ENCODE measurements at places on chromosomes 3 and 15.

- H3K27me3 ChIP-seq: no peaks in the 10 kb centered on the region
- H3K27ac ChIP-seq: no peak overlapping the region
These were observed 8.9 kb upstream of the MAP3K13 start for GRCh38 chr3:185353823-185354614.

GRCh38 chr3:140170612-140171011 lies 235.6 kb downstream of the CLSTN2 start:
- H3K36me3 ChIP-seq: no peaks in the 10 kb centered on the region
- no peak overlapping the region for H3K27ac ChIP-seq
- H3K27me3 ChIP-seq: no peaks in the 10 kb centered on the region
- DNase-seq: no peak
- no peaks in the 10 kb centered on the region for H3K4me1 ChIP-seq

GRCh38 chr3:194952841-194953241 lies 267.2 kb downstream of the FAM43A start:
- H3K4me1 ChIP-seq: no peaks in the 10 kb centered on the region
- DNase-seq: no peak
- H3K36me3 ChIP-seq: no peaks in the 10 kb centered on the region
- H3K27me3 ChIP-seq: no peaks in the 10 kb centered on the region
- H3K27ac ChIP-seq: no peak overlapping the region
- no peak overlapping the region for H3K4me3 ChIP-seq

DNA sequence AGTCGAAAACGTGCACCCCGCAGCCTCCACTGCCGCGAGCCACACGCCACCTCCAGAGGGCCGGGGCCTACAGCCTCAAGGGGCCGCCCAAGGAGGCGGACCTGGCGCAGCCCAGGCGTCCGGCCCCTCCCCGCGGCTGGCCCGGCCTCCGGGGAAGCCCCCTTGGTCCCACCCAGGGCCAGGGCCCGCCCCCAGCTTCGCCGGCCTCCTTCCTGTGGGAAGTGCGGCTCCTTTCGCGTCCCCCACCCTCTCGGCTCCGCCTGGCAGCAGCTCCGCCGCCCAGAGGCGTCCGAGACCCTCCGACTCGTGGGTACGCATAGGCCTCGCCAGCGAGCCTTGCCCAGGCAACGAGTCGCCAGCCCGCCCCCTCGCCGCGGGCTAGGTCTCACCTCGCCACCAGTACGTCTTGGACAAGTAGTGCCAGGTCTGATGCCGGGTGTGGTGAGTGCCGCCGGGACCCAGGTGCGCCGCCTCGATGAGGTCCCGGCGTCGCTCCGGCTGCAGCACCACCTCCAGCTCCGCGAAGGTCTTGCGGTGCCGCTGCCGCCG lies 642 bp downstream of the ZBTB11 start:
- peak overlapping the region; percentile 89 for H3K4me3 ChIP-seq
- DNase-seq: peak; percentile 94
- H3K27ac ChIP-seq: peak overlapping the region; percentile 75
- peaks cover 28% of the 10 kb centered on the region for H3K36me3 ChIP-seq
- H3K27me3 ChIP-seq: no peaks in the 10 kb centered on the region
- H3K4me1 ChIP-seq: no peaks in the 10 kb centered on the region

DNA sequence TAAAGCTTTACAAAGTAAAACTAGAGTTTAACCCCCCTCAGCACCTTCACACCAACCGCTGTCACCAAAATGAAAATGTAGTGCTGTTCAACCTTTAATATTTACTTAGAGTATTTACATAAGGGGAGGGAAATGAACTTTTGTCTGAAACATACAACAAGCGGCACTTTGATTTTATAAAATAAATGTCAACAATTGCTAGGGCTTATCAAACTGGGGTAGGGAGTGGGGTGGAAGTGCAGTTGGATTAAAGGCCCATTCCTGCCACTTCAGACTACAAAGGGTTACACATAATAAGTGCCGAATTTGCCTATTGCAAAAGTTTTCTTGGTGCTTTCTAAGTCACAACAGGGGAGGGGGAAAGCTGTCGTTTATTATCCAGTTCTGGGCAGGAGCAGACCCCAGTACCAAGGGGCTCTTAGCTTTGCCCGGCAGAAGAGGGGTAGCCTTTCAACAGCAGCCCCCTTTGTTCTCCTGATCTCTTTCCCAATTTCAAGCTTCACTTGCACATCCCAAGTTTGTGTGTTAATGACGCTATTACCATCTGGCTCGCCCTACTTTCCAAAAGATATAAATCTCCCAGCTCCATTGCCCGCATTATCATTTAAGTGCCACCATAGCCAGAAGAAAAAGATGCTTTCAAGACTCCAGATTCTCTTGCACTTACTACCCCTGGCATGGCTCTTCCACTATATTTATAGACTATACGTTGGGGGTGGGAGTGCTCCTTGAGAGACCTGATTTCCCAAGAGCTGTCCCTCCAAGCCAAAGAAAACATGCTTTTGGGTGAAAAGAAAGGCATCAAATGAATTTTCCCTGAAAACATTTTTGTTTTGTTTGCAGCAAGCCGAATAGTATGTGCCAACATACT lies 17.0 kb downstream of the SOX2 start:
- H3K27me3 ChIP-seq: no peaks in the 10 kb centered on the region
- peak overlapping the region; percentile 98 for H3K27ac ChIP-seq
- no peak for DNase-seq
- peaks cover 31% of the 10 kb centered on the region for H3K4me1 ChIP-seq
- no peak overlapping the region for H3K4me3 ChIP-seq

DNA sequence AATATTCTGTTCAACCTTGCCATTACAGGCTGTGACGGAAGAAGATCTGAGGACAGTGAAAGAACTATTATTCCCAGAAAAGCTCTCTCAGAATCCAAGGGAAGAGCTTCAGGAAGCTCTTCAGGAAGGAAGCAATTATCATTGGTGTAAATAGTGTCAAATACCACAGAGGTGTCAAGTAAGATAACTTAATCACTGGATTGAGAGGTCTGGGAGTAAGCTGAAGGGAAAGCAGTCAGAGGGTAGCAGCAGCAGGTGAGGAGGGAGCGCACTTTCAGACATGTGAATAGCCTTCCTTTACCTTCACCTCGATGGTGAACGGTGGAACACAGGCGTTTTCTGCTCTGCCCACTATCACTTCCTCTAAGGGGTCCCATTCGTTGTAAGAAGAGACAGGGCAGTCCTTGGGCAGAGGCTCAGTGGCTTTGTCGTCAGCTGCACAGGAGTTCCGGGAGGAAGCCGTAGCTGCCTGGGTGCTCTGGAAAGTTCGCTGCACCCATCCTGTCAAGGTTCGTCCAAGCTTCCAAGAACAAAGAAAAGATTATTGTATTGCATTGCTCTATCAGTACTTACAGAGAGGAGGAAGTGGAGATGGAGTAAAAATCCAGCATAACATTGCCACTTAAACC lies 1.9 kb downstream of the GATM start:
- H3K36me3 ChIP-seq: no peaks in the 10 kb centered on the region
- no peak overlapping the region for H3K4me3 ChIP-seq
- peaks cover 29% of the 10 kb centered on the region for H3K27me3 ChIP-seq
- no peak for DNase-seq
- no peak overlapping the region for H3K27ac ChIP-seq

DNA sequence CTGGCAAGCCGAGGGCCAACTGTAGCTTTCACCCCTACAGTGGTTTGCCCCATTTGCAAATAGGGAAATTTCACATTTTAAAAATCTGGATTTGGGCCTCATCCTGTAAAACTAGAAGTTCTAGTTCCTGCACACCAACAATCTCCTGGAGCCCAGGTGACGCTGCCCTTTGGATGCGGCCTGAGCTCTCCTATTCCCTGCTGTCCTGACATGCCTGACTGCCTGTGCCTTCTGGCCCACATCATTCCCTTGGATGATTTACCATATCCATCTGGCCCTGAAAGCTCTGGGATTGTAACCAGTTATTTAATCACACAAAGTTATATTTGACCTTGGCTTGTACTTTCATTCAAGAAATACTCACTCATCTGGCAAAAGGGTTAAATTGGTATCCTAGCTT lies 272.3 kb downstream of the ARRDC4 start:
- no peak for DNase-seq
- no peaks in the 10 kb centered on the region for H3K36me3 ChIP-seq
- H3K4me3 ChIP-seq: no peak overlapping the region
- no peaks in the 10 kb centered on the region for H3K27me3 ChIP-seq
- peaks cover 1% of the 10 kb centered on the region for H3K4me1 ChIP-seq

- H3K27me3 ChIP-seq: no peaks in the 10 kb centered on the region
- no peak for DNase-seq
- H3K36me3 ChIP-seq: no peaks in the 10 kb centered on the region
- H3K4me1 ChIP-seq: no peaks in the 10 kb centered on the region
- no peak overlapping the region for H3K4me3 ChIP-seq
These were observed 330.1 kb downstream of the ARPP21 start for GRCh38 chr3:35969406-35969805.

DNA sequence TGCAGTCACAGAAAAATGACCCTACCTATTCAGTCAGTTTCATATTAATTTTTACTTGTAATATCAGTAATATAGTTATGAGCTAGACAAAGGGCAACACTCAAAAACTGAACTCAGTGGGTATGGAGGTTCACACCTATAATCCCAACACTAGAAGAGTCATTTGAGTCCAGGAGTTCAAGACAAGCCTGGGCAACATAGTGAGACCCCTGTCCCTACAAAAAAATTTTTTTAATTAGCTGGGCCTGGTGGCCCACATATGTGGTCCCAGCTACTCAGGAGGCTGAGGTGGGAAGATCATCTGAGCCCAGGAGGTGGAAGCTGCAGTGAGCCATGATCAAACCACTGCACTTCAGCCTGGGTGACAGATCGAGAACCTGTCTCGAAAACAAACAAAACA lies 3.1 kb downstream of the TMF1 start:
- peaks cover 5% of the 10 kb centered on the region for H3K36me3 ChIP-seq
- DNase-seq: no peak
- peaks cover 8% of the 10 kb centered on the region for H3K4me1 ChIP-seq
- no peaks in the 10 kb centered on the region for H3K27me3 ChIP-seq

DNA sequence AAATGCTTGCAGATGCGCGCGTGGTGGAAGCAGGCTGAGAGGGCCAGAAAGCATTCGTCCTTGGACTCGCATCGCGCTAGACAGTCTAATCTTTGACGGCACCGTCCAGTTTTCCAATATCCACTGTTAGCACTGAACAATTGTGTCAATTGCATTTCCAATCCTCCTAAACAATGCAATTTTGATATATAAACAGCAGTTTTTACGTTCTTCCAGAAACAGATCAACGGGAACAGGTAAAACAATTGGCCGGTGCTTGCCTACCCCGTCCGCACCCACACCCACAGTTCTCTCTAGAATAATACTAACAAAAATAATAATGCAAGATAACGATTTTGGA lies 17.2 kb downstream of the CPN2 start:
- DNase-seq: no peak
- H3K4me3 ChIP-seq: no peak overlapping the region
- no peak overlapping the region for H3K27ac ChIP-seq

DNA sequence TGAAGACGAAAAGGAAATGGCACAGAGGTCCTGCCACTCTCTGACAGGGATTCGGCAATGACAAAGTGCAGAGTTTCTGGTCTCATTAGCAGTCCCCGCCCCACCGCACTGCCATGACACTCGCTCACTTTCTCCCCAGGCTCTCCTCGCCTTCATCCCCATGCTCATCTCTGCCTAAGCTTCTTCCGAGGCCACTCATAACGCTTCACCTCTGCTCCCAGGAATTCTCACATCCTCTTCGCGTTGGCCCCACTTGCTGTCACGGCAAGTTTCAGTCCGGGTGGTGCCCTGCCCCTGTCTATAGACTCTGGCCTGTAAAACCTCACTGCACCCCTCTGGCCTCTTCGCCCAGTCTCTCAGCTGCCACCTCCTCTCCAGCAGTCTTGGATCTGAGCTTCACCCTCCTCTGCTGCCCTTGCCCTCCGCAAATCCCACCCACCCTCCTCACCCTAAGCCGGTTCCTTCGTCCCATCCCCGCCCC lies 654 bp downstream of the RUBCN start:
- peaks cover 4% of the 10 kb centered on the region for H3K4me1 ChIP-seq
- H3K27ac ChIP-seq: no peak overlapping the region
- no peaks in the 10 kb centered on the region for H3K36me3 ChIP-seq

DNA sequence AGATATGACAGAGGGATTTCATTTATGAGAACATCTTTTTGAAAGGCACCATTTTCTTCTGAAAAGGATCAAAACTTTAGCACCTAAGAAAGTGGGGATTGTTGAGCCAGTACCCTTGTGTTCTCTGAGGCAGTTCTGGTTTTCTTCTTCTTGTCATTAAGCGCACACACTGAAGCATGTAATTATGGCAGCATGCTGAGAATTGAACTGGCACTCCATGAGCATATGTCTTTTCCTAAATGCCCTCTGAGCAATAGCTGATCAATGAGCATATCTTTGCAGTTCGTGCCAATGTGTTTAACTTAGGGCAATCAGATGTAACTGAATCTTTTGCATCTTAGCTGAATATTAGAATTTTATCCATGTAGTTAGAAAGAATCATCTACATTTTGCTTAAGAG lies 53.9 kb upstream of the VGLL3 start:
- no peaks in the 10 kb centered on the region for H3K4me1 ChIP-seq
- DNase-seq: no peak
- H3K27ac ChIP-seq: no peak overlapping the region
- no peak overlapping the region for H3K4me3 ChIP-seq

- no peaks in the 10 kb centered on the region for H3K27me3 ChIP-seq
- H3K27ac ChIP-seq: no peak overlapping the region
- H3K4me1 ChIP-seq: peaks cover 2% of the 10 kb centered on the region
- no peaks in the 10 kb centered on the region for H3K36me3 ChIP-seq
These were observed 316.0 kb downstream of the RORA start for GRCh38 chr15:60912984-60913697.

DNA sequence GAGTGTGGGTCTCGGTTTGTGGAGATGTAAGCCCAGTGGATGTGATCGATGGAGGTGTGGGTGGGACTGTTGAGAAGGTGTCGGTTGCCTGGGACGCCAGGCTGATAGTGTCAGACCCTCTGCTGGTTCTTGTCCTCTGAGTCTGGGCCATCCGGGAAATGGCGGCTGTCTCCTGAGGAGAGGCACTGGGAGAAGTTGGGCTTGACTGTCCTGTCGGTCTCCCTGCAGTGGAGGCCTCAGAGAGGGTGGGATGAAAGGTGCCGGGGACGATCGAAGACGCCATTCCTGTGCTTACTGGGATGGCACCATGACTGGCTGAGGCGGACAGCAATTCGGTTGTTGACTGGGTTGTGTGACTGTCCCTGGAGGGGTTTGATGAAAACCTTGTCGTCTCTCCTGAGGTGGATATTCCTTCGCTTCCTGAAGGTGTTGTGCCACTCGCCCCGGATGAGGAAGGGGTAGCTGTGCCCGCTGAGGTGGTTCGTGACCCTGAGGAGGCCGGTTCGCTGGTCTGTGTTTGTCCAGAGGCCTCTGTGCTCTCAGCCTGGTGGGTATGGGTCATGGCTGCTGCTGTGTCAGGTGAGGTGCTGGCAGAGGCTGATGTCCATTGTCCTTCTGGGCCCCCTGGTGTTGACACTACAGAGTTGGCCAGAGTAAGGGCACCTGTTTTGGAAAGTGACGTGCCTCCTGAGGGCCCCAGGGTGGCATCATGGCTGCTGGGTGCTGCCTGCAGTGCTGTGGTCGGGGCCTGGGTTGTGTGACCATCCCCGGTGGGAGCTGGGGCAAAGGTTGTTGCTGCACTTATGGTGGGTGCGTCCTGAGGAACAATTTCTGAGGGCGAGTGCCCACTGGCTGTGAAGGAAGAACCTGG lies 22.8 kb downstream of the MUC4 start:
- DNase-seq: no peak
- no peaks in the 10 kb centered on the region for H3K27me3 ChIP-seq
- H3K4me1 ChIP-seq: no peaks in the 10 kb centered on the region
- no peak overlapping the region for H3K4me3 ChIP-seq
- H3K27ac ChIP-seq: no peak overlapping the region

- H3K27me3 ChIP-seq: peaks cover 16% of the 10 kb centered on the region
- DNase-seq: no peak
- peaks cover 12% of the 10 kb centered on the region for H3K36me3 ChIP-seq
- H3K27ac ChIP-seq: no peak overlapping the region
- H3K4me1 ChIP-seq: peaks cover 10% of the 10 kb centered on the region
These were observed 641 bp upstream of the ST6GAL1 start for GRCh38 chr3:186929685-186930084.
